ENCODE measurements at places on chromosomes 7 and 10. TPM values are rescaled to one million over a fixed set of nuclear protein-coding genes. Genes with fewer than 3 reads are reported as not detected.

Gene PYROXD2
- total RNA-seq: 10.5 TPM

Gene ADK
- 33.5 TPM for total RNA-seq

Gene PLPP4
- total RNA-seq: 0.90 TPM

Gene ACTR3C
- not detected for total RNA-seq

Gene DNTT
- total RNA-seq: not detected

Gene SAP25
- total RNA-seq: 1.5 TPM

Gene CALCR
- not detected for total RNA-seq

Gene ADCYAP1R1
- total RNA-seq: 0.39 TPM

Gene ORC5
- 14.9 TPM for total RNA-seq

DNA sequence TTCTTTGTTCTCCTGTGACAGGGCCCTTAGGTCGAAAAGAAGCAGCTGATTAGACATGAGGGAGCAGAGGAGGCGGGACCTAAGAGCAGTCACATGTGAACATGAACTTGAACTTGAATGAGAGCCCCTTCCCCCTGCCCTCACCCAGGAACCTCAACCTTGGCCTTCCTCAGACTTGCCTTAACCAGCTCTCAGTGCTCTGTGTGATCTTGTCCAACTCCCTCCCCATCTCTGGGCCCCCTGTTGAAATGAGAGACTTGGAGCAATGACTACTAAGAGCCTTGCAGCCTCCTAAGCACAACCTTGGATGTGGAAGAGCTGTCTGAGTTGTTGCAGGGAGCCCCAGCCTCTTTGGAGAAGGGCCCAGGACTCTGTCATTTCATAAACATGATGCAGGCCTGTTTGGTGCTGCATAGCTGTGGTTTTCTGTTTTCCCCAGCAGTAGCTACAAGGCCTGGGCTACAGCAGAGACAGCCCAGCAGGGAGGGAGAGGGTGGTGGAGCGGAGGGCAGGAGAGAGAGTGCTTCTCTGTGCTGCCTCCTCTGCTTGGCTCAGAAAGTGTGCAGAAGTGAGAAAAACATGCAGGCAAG, 123.9 kb upstream of the ZMIZ1 start:
- no peak overlapping the region for H3K4me3 ChIP-seq
- H3K4me1 ChIP-seq: no peaks in the 10 kb centered on the region
- H3K36me3 ChIP-seq: no peaks in the 10 kb centered on the region

GRCh38 chr7:84194484-84195271, at the start of gene SEMA3A:
TSS of gene SEMA3A (minus strand) at chr7:84194789. CDS start at chr7:84194586, 203 bp downstream.
- H3K36me3 ChIP-seq: no peaks in the 10 kb centered on the region
- H3K27ac ChIP-seq: peak within 1 kb of the TSS; percentile 92
- DNase-seq: peak; percentile 88
- H3K4me3 ChIP-seq: peak within 1 kb of the TSS; percentile 84
- H3K4me1 ChIP-seq: peaks cover 62% of the 10 kb centered on the region

GRCh38 chr7:154857240-154857639, 145.7 kb downstream of the PAXIP1 start:
- no peak for DNase-seq
- H3K27ac ChIP-seq: no peak overlapping the region
- no peak overlapping the region for H3K4me3 ChIP-seq
- H3K4me1 ChIP-seq: no peaks in the 10 kb centered on the region

DNA sequence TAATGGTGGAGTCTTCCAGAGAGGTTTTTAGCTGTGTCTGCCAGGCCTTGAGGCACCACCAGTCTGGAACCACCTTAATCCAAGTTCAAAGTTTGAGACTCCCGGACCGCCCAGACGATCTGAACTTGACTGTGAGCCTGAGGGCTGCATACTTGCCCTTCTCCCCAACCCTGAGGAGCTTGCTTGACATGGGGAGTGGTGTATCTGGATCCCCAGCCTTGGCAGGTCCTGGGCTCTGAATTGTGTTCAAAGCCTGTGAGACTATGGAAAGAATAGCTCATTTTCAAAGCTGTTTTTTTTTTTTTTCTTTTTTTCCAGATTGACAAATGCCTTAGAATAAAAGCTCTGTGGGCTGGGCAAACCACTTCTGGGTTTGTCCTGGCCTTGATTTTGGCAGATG, 22.3 kb upstream of the CAMK1D start:
- H3K27me3 ChIP-seq: no peaks in the 10 kb centered on the region
- no peak for DNase-seq
- H3K36me3 ChIP-seq: no peaks in the 10 kb centered on the region
- no peak overlapping the region for H3K4me3 ChIP-seq

DNA sequence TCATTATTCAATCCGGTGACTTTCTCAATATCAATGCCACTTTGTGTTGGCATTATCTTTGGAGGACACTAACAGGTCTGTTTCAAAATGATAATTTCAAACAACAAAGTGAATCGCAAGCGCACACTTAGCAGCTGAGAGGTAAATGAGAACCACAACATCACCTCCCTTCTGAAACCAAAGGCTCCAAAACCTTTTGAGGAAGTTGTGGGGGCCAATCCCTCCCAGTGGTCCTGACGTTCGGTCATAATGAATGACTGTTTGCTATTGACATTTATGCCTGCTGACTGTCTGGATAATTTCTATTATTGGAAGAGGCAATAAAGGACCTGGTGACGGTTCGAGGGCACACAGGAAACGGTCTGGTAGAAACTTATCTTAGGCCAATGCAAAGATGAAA, 1.8 kb downstream of the ADARB2 start:
- no peak overlapping the region for H3K27ac ChIP-seq
- H3K27me3 ChIP-seq: peaks cover 81% of the 10 kb centered on the region
- no peaks in the 10 kb centered on the region for H3K36me3 ChIP-seq
- no peak overlapping the region for H3K4me3 ChIP-seq
- DNase-seq: no peak

- H3K36me3 ChIP-seq: no peaks in the 10 kb centered on the region
- no peaks in the 10 kb centered on the region for H3K4me1 ChIP-seq
- no peak for DNase-seq
Measured at GRCh38 chr10:47058961-47059391, 147.7 kb downstream of the PTPN20 start.

DNA sequence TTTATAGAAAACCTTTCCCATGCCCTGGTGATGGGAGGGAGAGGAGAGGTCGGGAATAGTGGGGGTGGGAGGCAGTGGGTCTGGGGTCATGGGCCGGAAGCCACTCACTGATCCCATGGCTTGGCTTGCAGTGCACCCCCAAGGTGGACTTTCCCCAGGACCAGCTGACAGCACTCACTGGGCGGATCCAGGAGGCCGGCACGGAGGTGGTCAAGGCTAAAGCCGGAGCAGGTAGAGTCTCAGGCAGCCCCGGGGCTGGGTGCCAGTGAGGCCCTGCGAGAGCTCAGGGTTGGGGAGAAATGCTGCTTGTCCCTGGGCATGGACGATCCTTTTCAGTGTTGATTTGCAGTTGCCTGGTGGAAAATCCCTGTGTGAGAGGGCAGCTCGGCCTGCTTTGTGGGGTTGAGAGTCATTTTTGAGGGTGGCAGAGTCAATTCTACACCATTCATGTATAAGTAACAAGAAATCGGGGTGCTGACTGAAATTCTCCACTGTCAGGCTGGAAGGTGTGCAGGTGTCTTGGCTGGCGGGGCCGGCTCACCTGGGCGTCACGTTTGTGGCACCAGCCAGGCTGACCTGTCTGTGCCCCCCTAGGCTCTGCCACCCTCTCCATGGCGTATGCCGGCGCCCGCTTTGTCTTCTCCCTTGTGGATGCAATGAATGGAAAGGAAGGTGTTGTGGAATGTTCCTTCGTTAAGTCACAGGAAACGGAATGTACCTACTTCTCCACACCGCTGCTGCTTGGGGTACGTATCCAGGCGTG, 16.5 kb downstream of the MDH2 start:
- no peaks in the 10 kb centered on the region for H3K4me1 ChIP-seq
- no peaks in the 10 kb centered on the region for H3K27me3 ChIP-seq
- no peaks in the 10 kb centered on the region for H3K36me3 ChIP-seq
- DNase-seq: no peak

DNA sequence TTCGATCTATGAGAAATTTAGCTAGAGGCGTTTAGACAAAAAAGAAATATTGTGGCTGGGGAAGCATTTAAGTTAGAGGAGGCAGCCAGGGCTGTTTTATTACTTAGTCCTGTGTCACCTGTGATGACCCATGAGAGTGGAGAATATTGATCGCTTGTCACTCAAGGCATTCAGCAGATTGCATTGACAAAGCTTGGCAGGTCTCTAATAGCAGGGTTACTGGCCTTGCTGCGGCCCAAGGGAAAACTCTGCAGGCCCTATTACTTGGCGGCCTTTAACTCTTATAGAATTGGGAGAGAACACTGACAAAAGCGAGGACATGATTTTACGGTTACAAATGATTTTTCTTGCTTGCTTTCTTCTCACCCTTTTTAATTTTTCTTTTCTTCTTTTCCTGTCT, 473.5 kb downstream of the AUTS2 start:
- H3K27me3 ChIP-seq: no peaks in the 10 kb centered on the region
- H3K4me3 ChIP-seq: no peak overlapping the region
- no peak for DNase-seq

DNA sequence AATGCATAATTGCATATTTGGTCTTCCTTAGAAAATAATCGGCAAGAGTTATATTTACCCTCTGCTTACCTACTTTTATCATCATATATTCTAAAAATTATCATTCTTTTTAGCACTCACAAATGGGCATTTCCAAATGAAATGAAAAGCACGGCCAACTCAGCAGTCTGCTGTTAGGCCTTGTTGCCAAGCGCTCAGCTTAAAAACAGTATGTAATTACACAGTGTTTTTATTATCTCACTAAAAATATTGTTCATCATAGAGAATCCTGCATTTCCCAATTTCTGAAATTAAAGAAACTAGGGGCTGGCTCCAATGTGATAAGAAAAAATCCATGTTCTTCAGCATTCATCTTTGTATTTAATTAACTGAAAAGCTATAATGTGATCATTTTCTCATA, 391.7 kb upstream of the ADARB2 start:
- H3K4me3 ChIP-seq: no peak overlapping the region
- DNase-seq: no peak
- H3K27me3 ChIP-seq: no peaks in the 10 kb centered on the region
- H3K36me3 ChIP-seq: no peaks in the 10 kb centered on the region

GRCh38 chr7:32244806-32245345, 174.7 kb upstream of the PDE1C start:
- DNase-seq: no peak
- no peak overlapping the region for H3K27ac ChIP-seq
- no peaks in the 10 kb centered on the region for H3K36me3 ChIP-seq
- peaks cover 8% of the 10 kb centered on the region for H3K27me3 ChIP-seq
- peaks cover 7% of the 10 kb centered on the region for H3K4me1 ChIP-seq

- no peaks in the 10 kb centered on the region for H3K27me3 ChIP-seq
- no peak overlapping the region for H3K27ac ChIP-seq
- no peaks in the 10 kb centered on the region for H3K36me3 ChIP-seq
- no peak overlapping the region for H3K4me3 ChIP-seq
Measured at GRCh38 chr7:78326876-78327275, 528.3 kb downstream of the PHTF2 start.

DNA sequence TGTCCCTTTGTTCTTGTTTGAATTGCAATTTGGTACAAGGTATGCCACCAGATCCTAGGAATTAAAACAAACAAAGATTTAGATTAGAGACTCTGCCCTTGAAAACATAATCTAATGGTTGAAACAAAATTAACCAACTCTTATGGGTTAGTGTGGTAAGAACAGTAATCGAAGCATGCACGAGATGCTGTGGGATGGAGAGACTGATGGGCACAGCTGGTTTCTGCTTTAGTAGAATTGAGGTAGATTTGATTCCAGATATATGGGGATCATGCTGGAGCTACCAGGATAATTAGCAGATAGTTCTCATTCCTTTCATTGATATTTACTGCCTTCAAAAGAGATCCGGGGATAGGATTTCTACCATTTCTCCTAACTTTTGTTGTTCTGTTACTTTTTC, 20.4 kb upstream of the SEMA4G start:
- no peak overlapping the region for H3K27ac ChIP-seq
- peaks cover 10% of the 10 kb centered on the region for H3K36me3 ChIP-seq
- H3K4me3 ChIP-seq: no peak overlapping the region
- no peaks in the 10 kb centered on the region for H3K4me1 ChIP-seq
- no peak for DNase-seq

- H3K27me3 ChIP-seq: no peaks in the 10 kb centered on the region
- peaks cover 15% of the 10 kb centered on the region for H3K4me1 ChIP-seq
- no peak for DNase-seq
- no peak overlapping the region for H3K27ac ChIP-seq
Measured at GRCh38 chr7:12923971-12924370, 236.5 kb downstream of the ARL4A start.

All from neural progenitor cell (in vitro differentiated cells).